ENCODE measurements at places on chromosomes 11 and 22.

- DNase-seq = no peak
Observed at GRCh38 chr11:69494851-69495250, 13.4 kb downstream of the LINC01488 start.

DNA sequence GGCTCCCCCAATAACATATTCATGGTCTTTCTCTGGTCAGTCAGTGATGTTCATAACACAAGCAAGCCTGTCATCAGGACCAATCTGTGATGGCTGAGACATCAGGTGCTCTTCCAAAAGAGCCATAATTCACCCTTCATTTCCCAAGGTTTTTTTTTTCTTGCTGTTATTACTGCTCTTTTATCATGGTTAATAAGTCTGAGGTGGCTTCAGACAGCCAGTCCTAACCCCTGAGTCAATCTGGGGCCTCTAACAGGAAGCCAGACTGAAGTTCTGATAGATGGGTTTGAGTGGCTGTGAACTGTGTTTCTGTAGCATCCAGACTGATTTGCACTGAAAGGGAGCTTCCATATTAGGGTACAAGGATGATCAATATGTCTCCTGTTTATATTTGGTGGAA, 8.8 kb downstream of the EHF start:
- no peak for DNase-seq

- DNase-seq = no peak
Observed at GRCh38 chr11:94449437-94449836, 44.2 kb downstream of the MRE11 start.

DNA sequence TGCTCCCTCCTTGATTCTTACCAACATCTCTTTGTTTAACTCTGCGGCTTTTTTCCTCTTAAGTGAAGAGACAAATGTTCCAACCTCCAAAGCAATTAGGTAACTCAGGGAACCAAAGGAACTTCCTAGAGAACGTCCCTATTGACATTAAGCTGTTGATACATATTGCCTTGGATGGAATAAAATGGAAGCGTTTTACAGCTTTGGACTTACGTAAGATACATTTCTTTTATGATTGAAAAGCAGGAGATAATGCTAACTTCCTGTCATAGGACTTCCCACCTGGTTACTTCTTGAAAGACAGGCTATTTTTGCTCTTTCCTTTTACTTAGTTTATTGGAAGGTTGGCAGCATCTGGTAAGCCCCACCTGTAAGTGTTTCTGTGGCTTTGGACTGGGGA, 245.7 kb upstream of the CTSC start:
- no peak for DNase-seq

GRCh38 chr11:131038597-131038996, 122.3 kb upstream of the SNX19 start:
- no peak for DNase-seq

GRCh38 chr22:29225422-29226090, 19.9 kb downstream of the EMID1 start:
- DNase-seq = no peak

DNA sequence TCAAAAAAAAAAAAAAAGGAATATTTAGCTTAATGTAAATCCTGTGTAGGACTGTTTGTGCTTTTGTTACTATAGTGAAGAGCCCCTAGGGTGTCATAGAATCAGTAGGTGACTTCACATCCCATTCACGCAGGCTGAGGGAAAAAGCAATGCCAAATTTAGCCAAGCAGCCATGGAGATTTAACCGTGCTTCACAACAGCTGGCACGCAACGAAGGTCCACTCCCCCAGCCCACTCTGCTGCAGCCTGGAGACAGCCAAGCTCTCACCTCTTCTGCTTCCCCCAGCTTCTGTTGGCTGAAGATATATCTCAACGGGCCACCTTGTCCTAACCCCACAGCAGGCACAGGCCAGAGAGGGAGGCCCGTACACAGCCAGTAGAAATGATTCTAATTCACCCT, 78.8 kb upstream of the BID start:
- no peak for DNase-seq

GRCh38 chr11:59463190-59463641, 6.5 kb downstream of the OR4D6 start:
- DNase-seq = no peak

- no peak for DNase-seq
Observed at GRCh38 chr11:60939301-60939700, 12.7 kb downstream of the SLC15A3 start.

- DNase-seq = no peak
Observed at GRCh38 chr22:26320447-26320846, 108.6 kb upstream of the ASPHD2 start.
